Cerebellum (tissue), 4 donors: ENCODE measurements at places on chromosomes 12 and 14. TPM values are rescaled to one million over a fixed set of nuclear protein-coding genes. Genes with fewer than 3 reads are reported as not detected.

The STYK1 gene
- 4.9 TPM for total RNA-seq

The SNW1 gene
- 38.0 TPM for total RNA-seq

DNA sequence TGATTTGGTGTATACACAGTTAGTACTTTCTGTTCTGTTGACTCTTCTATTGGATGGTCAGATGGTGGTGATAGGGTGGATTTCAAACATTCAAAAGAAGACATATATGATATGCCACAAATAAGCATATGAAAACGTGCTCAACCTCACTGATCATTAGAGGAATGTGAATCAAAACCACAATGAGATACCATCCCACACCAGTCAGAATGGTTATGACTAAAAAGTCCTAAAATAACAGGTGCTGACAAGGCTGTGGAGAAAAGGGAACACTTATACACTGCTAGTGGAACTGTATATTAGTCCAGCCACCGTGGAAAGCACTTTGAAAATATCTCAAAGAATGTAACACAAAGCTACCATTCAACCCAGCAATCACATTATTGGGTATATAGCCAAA, 425.5 kb downstream of the C12orf50 start:
- no peak for DNase-seq

DNA sequence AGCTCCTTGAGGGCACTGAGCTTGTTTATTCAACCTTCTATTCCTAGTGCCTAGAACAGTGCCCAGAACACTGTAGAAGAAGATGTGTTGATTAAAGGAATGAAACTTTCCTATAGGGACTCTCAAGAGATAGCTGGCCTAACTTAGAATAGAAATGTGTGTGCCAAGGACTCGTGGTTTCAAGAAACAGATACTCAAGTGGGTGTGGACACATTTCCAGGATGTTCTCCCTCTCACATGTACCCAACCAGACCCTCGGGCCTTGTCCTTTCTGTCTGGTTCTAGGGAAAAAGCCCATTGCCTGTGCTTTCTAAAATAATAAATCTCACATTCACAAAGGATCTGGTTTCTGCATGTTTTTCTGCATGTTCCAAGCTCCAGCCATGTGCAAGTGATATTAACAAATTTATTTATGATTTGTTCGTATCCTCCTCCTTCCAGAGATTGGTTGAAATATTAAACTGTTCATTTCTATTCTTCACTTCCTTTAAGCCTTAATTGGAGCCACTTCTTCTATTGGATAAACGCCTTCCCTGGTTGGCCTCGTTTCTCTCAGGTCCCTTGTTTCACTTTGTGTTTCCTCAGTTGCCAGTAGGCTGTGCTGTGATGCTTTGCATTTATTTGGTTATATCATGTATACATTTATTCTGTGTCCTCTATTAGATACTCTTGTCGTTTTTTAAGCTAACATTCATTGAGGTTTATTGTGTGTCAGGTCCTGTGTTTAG, 89.8 kb downstream of the CRADD start:
- DNase-seq: no peak

DNA sequence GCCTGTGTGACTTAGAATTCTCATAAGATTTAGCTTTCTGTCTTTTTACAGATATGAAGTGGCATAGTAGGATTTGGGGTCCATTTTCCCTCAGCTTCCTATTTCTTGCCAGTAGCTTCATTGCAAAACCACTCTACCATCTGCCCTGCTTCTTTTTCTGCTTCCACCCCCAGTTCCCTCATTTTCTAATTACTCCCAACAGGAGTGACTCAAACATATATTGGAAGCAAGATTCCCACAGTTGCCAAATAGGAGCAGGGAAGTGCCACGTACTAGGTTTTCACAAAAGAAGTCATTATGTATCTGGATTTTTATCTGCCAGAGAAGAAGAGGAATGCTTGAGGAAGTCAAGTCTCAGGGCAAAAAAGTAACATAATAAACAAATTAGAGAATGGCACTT, 64.1 kb downstream of the ANO4 start:
- DNase-seq: no peak

- no peak for DNase-seq
Observed at GRCh38 chr14:21486640-21487087, 9.7 kb downstream of the TOX4 start.

DNA sequence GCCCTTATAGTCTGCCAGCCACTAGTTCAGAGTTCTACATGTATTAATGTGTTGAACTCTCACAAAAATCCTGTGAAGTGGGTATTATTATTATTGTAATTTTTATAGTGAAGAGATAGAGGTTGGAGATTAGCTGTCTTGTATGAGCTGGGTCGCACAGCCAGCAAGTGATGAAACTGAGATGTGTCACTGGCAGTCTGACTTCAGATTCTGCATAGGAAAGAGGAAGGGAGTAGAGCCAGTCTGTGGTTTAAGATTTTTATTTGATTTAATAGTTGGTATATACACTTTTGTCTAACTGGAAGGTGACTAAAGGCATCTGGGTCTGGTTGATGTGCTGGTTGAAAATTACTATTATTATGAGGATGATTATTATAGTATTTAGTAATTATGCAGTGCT, 5.8 kb upstream of the FRS2 start:
- no peak for DNase-seq

The GXYLT1 gene
- total RNA-seq: 15.1 TPM

DNA sequence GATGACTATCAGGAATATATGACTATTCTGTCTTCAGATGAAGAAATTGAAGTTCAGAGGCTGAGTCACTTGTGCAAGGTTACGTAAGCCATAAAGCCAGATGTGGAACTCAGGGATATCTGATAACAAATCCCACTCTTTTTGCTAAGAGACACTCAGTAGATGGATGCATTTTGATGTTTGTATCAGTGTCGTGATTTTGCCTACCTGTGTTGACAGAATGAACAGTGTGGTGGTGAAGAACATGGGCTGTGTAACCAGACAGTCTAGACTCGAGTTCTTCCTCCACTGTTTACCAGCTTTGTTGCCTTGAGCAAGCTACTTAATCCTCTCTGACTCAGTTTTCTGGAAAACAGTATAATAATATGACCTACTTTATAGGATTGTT, 93.9 kb downstream of the DAAM1 start:
- DNase-seq: no peak

GRCh38 chr14:42110167-42110566, 503.5 kb downstream of the LRFN5 start:
- no peak for DNase-seq

The TAS2R50 gene
- 17.1 TPM for total RNA-seq
